Activated CD4-positive, CD25-positive, alpha-beta regulatory T cell treated with anti-CD3 and anti-CD28 coated beads, Interleukin-2, amount 50 U/mL, for 72 hours (primary cell): ENCODE measurements at places on chromosomes 7 and 10.

- no peak for DNase-seq
These were observed 319.1 kb downstream of the PTEN start for GRCh38 chr10:88182601-88182930.

DNA sequence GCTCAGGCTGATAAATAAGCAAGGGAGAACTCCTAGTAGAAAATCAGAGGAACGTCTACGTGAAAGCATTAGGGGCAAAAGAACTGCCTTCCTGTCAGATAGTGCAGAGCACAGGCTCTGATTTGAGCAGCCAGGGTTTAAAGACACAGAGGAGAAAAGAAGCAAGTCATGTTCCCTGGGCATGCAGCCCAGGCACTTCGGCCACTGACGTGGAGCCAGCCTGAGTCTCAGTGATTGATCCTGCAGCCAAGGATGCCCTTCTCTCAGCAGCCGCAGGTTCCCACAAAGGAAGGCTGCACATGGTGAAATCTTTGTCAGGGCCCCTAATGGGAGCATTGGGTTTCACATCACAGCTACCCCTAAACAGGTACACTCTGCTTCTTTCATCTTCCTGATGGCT lies 161.7 kb upstream of the HPS1 start:
- DNase-seq: no peak

GRCh38 chr7:5699467-5700384 lies 81.7 kb downstream of the RNF216 start:
- DNase-seq: no peak

DNA sequence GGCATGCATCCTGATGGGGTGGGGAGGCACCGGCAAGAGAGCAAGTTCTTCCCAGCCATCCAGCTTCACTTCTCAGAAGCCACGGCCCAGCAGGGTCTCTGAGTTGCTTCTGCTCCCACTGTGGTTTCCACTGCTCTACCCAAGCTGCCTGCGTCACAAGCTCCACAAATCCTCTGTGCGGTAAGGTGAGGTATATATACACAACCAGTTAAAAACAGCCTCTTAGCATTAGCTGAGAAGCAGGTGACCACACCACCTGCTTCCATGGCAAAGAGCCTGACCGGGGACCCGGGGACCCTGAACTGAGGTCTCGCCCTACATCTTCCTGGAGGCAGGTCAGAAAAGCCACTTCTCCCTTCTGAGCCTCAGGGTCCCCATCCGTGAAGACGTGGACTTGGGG lies 46.9 kb upstream of the NPFFR1 start:
- no peak for DNase-seq

DNA sequence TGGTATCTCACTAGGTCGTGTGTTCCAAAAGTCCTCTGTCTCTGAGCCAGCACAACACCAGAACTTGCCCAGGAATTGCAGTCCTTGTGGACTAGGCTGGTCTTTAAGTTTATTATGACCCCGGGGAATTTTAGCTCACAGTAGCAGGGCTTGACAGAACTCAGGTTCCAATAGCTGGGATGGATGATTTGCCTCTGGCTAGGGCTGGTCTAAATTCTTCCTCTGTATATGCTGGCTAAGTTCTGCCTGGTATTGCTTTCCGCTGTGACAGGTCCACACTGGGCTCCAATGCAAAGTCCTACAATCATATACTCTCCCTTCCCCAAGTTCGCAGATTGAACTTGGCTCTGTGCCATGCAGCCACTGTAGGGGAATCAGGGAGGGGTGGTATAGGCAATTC lies 52.5 kb downstream of the FAS start:
- no peak for DNase-seq
